ENCODE measurements at places on chromosomes 3 and 15.

- H3K4me1 ChIP-seq: no peaks in the 10 kb centered on the region
- no peak overlapping the region for H3K27ac ChIP-seq
- no peak overlapping the region for H3K4me3 ChIP-seq
- DNase-seq: no peak
- no peaks in the 10 kb centered on the region for H3K27me3 ChIP-seq
Measured at GRCh38 chr3:102745881-102746280, 311.1 kb downstream of the ZPLD1 start.

DNA sequence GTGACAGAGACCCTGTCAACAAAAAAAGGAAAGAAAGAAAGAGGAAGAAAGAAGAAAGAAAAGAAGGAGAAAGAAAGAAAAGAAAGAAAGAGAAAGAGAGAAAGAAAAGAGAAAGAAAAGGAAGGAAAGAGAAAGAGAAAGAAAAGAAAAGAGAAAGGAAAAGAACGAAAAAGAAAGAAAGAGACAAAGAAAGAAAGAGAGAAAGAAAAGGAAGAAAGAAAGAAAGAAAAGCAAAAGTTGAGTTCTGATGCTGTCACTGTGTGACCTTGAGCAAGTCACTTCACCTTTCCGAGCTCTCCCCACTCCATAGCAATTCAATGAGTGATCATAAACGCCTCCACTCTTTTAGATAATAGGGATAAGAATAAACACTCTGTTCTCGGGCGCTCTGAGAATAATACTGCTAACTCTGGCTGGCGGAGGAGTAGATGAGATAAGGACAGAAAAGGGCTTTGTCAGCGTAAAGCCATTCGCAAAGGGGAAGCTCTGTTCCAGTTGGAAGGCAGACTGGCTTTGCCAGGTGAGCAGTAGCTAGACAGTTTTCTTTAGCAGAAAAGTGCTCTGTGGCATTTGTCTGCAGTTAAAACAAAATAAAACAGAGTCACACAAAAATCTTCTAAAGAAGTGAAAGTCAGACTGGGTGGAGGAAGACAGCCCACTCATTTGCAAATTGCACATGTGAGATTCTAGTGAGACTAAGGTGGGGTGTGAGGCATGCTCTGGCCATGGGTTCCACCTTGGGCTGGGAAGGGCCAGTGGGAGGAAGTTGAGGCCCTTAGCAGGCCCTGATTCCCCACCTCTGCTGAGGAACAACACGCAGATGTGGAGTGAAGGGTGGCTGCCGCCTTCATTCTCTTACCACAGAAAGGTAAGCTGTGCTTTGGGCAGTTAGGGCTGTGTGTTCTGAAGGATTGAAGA lies 9.6 kb upstream of the FLNB start:
- peak; percentile 69 for DNase-seq
- H3K27ac ChIP-seq: peak overlapping the region; percentile 21
- peak overlapping the region; percentile 52 for H3K4me3 ChIP-seq
- no peaks in the 10 kb centered on the region for H3K27me3 ChIP-seq
- no peaks in the 10 kb centered on the region for H3K36me3 ChIP-seq
- H3K4me1 ChIP-seq: peaks cover 7% of the 10 kb centered on the region

DNA sequence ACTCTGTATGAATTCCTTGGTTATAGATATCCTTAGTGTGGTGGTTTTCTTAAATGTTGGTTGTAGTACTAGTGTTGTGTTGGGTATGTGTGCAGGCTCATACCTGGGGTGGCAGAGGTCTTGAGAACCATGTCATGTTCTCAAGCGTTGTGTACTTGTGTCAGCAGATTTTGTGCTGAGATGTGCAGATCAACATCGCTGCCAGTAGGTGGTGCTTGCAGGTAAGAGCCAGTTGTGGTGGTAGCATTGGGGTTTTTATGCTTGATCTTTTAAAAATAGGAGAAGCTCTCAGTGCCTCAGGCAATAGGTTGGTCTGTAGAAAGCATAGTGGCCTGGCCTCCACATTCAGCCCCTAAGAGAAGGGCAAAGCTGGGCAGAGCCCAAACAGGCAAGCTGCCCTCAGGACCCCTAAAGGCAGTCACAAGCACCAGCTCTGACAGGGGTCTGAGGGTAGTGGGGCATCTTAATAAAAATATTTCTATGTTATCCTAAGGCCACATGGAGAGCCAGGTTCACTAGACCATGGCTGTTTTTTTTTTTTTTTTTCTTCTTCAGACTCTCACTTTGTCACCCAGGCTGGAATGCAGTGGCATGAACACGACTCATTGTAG lies 164.0 kb downstream of the IL20RB start:
- 0 out of 2 replicates have a peak, but pooled peaks cover 3% of the 10 kb centered on the region for H3K4me1 ChIP-seq
- DNase-seq: peak; percentile 78
- H3K27ac ChIP-seq: no peak overlapping the region
- no peaks in the 10 kb centered on the region for H3K27me3 ChIP-seq
- no peaks in the 10 kb centered on the region for H3K36me3 ChIP-seq

- no peaks in the 10 kb centered on the region for H3K36me3 ChIP-seq
- peaks cover 38% of the 10 kb centered on the region for H3K4me1 ChIP-seq
- no peak overlapping the region for H3K27ac ChIP-seq
Measured at GRCh38 chr3:112304611-112305010, 10.6 kb upstream of the SLC9C1 start.

GRCh38 chr3:3853544-3853943 lies 54.3 kb downstream of the LRRN1 start:
- no peak overlapping the region for H3K4me3 ChIP-seq
- no peak for DNase-seq
- no peaks in the 10 kb centered on the region for H3K27me3 ChIP-seq
- H3K4me1 ChIP-seq: no peaks in the 10 kb centered on the region
- H3K36me3 ChIP-seq: no peaks in the 10 kb centered on the region

DNA sequence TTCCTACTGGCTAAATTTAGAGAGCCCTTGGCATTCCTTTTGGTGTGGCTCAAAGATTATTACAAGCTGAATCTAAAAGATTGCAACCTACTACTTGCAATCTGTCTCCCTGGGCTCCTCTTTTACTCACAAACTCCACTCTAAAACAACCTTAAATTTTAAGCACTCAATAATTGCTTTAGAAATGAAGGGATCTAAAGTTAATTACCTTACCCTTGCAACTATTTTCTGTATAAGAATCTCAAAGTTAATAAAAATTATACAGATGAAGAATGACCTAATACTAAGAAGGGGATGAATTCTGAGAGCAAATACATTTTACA lies 60.2 kb downstream of the ESYT3 start:
- H3K4me3 ChIP-seq: no peak overlapping the region
- DNase-seq: no peak
- no peaks in the 10 kb centered on the region for H3K36me3 ChIP-seq

Data from MM.1S (cell line).